ENCODE measurements at places on chromosomes 5 and 9. TPM values are rescaled to one million over a fixed set of nuclear protein-coding genes. Genes with fewer than 3 reads are reported as not detected.

C6 gene
- total RNA-seq, result under 0.01 TPM

PTPDC1 gene
- 9.0 TPM for total RNA-seq

DMRT3 gene
- not detected for total RNA-seq

PRDM9 gene
- not detected for total RNA-seq

WWC1 gene
- 24.3 TPM for total RNA-seq

MARCOL gene
- total RNA-seq, result not detected

SH2D3C gene
- total RNA-seq, result 0.43 TPM

PCDHGA9 gene
- total RNA-seq, result 5.7 TPM

QRFP gene
- total RNA-seq, result not detected

CCL21 gene
- not detected for total RNA-seq

ST8SIA4 gene
- total RNA-seq, result 7.5 TPM

FABP6 gene
- total RNA-seq, result not detected

TAF11L5 gene
- total RNA-seq, result not detected

TERT gene
- total RNA-seq, result not detected

KIAA0825 gene
- total RNA-seq, result 5.9 TPM

NR2F1 gene
- total RNA-seq, result 1.6 TPM

ALDH1A1 gene
- total RNA-seq, result not detected

NUTM2F gene
- total RNA-seq, result not detected

LHX6 gene
- total RNA-seq, result 0.33 TPM

CD14 gene
- total RNA-seq, result 0.33 TPM

Data from placental epithelial cell (primary cell).